ENCODE measurements at places on chromosomes 2 and 18. TPM values are rescaled to one million over a fixed set of nuclear protein-coding genes. Genes with fewer than 3 reads are reported as not detected.

The MAL gene
- 235 TPM for polyA plus RNA-seq

The DSG4 gene
- polyA plus RNA-seq: not detected

The SLC19A3 gene
- polyA plus RNA-seq: not detected

The REEP1 gene
- polyA plus RNA-seq: not detected

DNA sequence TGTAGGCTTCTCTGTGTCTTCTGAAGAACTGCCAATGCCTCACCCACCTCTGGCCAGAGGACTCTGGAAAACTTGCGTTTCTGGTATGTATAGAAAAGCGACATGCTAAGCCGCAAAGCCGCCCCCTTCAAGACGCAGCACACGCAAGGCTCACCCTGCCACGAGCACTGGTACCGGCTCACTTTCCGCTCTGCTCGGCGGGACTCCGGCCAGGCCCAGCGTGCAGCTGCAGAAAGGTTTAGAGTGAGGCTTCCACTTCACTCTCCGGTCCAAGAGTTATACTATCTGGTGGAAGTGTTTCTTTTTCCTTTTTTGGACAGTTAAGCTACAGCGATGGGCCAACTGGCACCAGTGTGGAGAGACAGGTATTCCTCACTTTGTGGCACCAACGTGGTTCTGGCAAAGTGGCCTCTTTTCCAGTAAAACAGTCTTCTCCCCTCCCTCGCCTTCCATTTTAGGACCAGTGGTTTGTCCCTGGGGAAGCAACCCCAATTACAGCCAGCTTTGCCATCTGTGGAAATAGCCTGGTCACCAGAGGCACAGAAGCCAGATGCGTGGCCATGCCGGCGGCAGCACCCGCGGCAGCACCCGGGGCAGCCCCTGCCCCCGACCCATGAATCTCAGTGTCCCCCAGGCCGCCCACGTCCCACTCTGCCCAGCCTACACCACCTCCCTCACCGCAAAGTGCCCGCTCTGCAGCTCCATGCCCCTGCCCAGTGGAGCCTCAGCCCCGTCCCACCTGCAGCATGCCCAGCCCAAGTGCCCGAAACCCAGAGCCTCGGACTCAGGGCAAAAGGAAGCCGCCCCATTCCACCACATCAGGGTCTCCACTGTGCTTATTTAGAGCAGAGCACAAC lies 91.6 kb upstream of the CTDP1 start:
- no peak for DNase-seq

DNA sequence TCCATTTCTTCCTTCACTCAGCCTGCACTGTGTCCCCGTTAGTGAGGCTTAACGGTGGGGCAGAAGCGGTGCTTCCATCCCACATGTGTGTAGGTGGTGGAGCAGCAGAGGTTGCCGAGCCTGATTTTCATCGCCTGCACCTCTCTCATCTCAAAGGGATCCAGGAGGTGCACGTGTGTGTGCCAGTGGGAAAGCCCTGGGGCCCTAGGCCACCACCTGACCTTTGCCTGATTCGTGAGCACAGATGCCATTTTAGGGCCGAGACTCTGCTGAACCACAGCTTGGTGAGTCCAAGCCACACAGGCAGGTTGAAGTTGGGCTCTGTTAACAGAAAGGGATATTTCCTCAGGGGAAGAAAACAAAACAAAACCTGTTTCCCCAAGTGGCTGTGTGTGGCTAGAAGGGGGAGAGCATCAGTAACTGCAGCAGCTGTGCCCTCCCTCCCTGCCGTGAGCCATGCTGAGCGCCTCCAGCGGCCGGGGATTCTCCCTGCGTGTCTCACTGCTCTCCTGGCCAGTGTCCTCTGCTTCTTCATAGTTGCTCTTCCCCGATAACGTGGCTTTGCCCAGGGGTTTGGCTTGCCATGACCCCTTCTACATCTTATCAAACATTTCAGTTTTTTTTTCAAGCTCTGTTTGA lies 81.5 kb downstream of the MAPRE2 start:
- DNase-seq: no peak

DNA sequence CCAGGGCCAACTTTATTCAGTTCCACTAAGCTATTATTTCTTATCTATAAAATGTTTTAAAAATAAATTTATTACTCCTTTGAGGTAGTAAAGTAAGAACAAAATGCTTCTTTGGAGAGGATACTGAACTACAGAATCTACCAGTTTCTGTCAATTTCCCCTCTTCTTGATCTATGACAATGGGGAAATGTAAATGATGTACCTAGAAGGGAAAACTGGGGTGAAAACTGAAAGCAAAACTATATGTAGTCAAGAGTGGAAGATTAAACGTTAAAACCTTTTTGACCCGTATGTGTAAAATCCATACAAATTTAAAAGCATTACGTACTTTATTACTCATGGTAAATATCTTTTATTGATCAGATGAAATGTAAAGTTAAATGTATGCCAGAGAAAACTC lies 1287.8 kb upstream of the TMEFF2 start:
- DNase-seq: peak; percentile 61

- DNase-seq: no peak
Observed at GRCh38 chr2:618422-618990, 58.7 kb downstream of the TMEM18 start.

All from CD4-positive, CD25-positive, alpha-beta regulatory T cell (primary cell).